Mononuclear cell (primary cell): ENCODE measurements at places on chromosomes 12 and 14. TPM values are rescaled to one million over a fixed set of nuclear protein-coding genes. Genes with fewer than 3 reads are reported as not detected.

Gene NID2
- 0.31 TPM for total RNA-seq

Gene MYL6B
- 2.1 TPM for total RNA-seq

Gene AMHR2
- 0.52 TPM for total RNA-seq

Gene KRT82
- total RNA-seq: not detected

Gene PAPLN
- total RNA-seq: 0.31 TPM
